ENCODE measurements at places on chromosomes 16 and 17.
A peak's percentile ranks its signal among the peaks of the same experiment; 100 is the strongest.

GRCh38 chr17:40854175-40854814, 12.7 kb downstream of the KRT12 start:
- DNase-seq, result no peak

GRCh38 chr17:45385331-45385997, 47.2 kb downstream of the ARHGAP27 start:
- peak; percentile 50 for DNase-seq

- no peak for DNase-seq
Measured at GRCh38 chr16:87531418-87531817, 38.6 kb upstream of the ZCCHC14 start.

- peak; percentile 46 for DNase-seq
Measured at GRCh38 chr16:81431554-81432353, 12.9 kb upstream of the CMIP start.

GRCh38 chr16:58651965-58652348, 22.3 kb upstream of the CNOT1 start:
- DNase-seq, result no peak

GRCh38 chr17:58492238-58493121, 4.3 kb upstream of the HSF5 start:
- no peak for DNase-seq

All from GOT3 (cell line).